A549 (cell line): ENCODE measurements at places on chromosomes 16 and 17.

- no peak for DNase-seq
Observed at GRCh38 chr17:61806081-61806828, 57.1 kb downstream of the BRIP1 start.

GRCh38 chr17:57338257-57338914, 82.1 kb downstream of the MSI2 start:
- DNase-seq, result no peak

DNA sequence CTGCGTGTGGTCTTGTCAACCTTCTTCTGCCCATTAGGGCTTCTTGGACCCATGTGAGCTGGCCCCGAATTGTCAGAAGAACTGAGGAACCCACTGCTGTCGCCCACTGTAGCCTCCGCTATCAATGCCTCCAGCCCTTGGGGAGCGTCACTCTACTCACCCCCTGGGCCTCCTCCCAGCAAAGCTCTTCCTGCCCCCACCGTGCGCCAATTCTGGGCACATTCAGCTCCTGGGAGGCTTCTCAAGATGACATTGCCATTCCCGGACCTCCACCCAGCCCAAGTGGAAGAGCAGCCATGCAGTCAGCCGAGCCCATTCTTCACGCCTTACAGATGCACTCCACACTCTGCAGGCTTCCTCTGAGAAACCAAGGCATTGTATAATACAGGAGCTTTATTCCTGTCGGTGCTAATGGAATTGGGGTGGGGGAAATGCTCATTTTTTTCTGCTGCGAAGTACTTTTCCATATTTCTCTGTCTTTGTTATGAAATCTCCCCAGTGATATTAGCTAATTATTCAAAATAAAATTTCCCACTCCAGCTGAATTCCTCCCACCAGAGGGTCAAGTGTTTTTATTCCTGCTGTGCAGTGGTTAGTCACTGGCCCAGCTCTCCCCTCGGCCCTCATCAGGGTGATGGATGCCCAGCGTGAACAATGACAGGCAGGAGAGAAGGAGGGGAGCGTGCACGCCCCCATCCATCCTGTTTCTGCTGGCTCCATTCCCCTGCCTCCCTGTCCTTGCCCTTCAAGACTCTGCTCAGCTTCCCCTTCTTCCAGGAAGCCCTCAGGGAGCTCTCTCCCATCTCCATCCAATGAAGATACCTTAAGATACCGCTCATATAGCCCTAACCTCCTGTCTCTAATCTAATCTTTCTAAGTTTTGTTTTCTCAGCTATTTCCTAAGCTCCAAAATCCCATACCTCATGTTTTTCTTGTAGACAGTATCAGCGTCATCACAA, 87.7 kb downstream of the C16orf95 start:
- no peak for DNase-seq

GRCh38 chr17:49574323-49574781, 1.3 kb upstream of the NXPH3 start:
- DNase-seq, result no peak

- DNase-seq, result no peak
Observed at GRCh38 chr16:582614-583331, 7.1 kb upstream of the RAB40C start.
